ENCODE measurements at places on chromosomes 3 and 15. TPM values are rescaled to one million over a fixed set of nuclear protein-coding genes. Genes with fewer than 3 reads are reported as not detected.
A peak's percentile ranks its signal among the peaks of the same experiment; 100 is the strongest.

C2CD4B gene
- total RNA-seq, result not detected

DNA sequence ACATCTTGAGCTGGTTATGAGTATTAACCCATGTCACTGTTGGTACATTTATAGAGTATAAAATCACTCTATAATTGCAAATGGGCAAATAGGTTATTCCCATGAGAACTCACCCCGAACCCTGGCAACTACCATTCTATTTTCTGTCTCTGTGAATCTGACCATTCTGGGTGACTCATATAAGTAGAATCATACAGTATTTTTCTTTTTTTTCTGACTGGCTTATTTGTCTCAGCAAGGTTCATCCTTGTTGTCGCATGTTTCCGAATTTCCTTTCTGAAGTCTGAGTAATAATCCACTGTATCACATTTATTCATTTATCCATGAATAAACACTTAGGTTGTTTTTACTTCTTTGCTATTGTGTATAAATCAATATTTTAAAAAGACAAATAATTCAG, 59.9 kb upstream of the CHRM5 start:
- no peaks in the 10 kb centered on the region for H3K27me3 ChIP-seq
- no peak overlapping the region for H3K4me3 ChIP-seq
- H3K36me3 ChIP-seq, result no peaks in the 10 kb centered on the region
- peak; percentile 62 for DNase-seq

- peaks cover 8% of the 10 kb centered on the region for H3K4me1 ChIP-seq
- no peak overlapping the region for H3K4me3 ChIP-seq
- no peak overlapping the region for H3K27ac ChIP-seq
- H3K36me3 ChIP-seq, result no peaks in the 10 kb centered on the region
- DNase-seq, result peak; percentile 45
- H3K27me3 ChIP-seq, result no peaks in the 10 kb centered on the region
These were observed 138.3 kb upstream of the ABHD17C start for GRCh38 chr15:80556694-80557367.

DNA sequence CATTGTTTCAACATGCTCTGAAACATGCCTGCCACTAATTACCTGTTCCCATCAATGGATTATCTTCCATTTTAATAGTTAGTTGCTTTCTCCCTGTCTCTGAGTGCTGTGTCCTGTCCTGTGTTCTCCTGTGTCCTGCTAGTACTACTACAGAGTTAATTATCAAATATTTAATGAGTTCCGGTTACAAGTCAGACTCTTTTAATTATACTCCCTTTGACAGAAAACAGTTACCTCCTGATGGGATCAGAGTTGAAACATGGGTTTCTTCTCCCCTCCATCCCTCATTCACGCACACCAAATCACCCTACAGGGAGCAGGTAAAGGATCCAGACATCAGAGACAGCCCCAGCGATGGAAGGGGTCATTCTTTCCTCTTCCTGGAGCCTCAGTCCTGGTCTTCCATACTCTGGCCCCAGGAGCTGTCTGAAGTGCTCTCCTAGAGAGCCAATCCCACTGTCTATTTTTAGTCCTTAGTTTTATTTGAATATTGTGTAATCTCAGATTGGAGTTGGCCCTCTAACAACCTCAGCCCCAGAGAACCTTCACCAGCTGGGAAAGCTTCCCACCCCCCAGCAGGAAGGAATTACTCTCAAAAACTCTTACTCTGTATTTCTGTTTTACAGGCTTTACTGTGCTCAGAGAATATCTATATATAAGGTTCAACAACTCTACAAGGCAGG, 137.0 kb upstream of the C2CD4B start:
- H3K4me1 ChIP-seq, result peaks cover 3% of the 10 kb centered on the region
- no peak overlapping the region for H3K27ac ChIP-seq
- peaks cover 3% of the 10 kb centered on the region for H3K27me3 ChIP-seq
- no peaks in the 10 kb centered on the region for H3K36me3 ChIP-seq
- H3K4me3 ChIP-seq, result no peak overlapping the region
- DNase-seq, result no peak

- no peak overlapping the region for H3K27ac ChIP-seq
- no peak for DNase-seq
- no peaks in the 10 kb centered on the region for H3K4me1 ChIP-seq
- H3K27me3 ChIP-seq, result no peaks in the 10 kb centered on the region
These were observed 48.8 kb downstream of the MESD start for GRCh38 chr15:80940851-80941250.

- no peaks in the 10 kb centered on the region for H3K4me1 ChIP-seq
- H3K4me3 ChIP-seq, result no peak overlapping the region
- H3K36me3 ChIP-seq, result no peaks in the 10 kb centered on the region
- no peaks in the 10 kb centered on the region for H3K27me3 ChIP-seq
- DNase-seq, result no peak
These were observed 271.8 kb upstream of the UBE2E1 start for GRCh38 chr3:23533996-23534395.

DNA sequence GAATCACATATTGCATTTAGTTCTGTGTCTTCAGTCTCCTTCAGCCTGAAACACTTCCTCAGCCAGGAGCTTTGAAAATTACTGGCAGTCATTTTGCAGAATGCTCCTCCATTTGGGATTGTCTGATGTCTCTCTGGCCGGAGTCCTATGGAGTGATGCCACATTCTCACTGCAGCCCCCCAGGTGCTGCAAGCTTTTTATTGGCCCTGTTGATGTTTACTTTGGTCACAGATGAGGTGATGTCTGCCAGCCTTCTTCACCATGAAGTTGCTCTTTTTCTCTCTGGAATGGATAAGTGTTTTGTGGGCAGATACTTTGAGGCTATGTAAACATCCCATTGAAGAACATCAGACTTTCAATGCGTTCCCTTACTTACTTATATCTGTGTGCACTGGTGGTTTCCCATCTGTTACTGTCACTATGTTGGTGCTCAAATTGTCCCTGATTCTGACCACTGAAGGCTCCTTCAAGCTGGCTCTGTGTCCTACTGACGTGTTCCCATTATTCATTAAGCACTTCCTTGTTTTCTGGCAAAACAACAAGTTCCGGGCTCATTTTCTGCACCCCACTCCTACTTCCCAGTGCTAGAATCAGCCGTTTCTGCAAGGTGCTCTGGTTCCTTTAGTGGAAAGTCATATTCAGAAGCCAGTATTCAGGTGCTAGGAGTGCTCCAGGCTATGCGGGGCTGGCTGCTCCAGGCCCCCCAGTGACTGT, 1.4 kb upstream of the CLEC3B start:
- no peak overlapping the region for H3K27ac ChIP-seq
- H3K4me3 ChIP-seq, result no peak overlapping the region
- DNase-seq, result no peak
- H3K36me3 ChIP-seq, result no peaks in the 10 kb centered on the region
- H3K4me1 ChIP-seq, result peaks cover 26% of the 10 kb centered on the region

BNC1 gene
- 13.7 TPM for total RNA-seq

Measured in astrocyte (in vitro differentiated cells and primary cell).